ENCODE measurements at places on chromosomes 5 and 9.

DNA sequence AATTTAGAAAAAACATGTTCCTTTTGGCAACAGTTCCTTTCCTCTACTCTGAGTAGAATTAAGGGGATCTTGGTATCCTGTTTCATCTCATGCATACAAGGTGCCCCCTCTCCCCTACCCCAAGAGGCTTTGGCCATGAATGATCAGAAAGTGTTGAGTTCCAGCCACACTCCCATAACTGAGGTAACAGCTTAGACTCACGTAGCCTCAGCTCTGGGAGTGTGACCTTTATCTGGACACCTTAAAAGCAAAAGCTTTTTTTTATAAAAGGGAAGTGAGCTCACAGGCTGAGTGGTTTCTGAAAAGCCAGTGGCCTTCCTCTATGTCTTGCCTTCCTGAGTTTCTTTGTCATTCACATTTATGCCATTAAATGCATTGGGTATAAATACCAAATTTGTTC is 900 bp upstream of the HAVCR2 start:
- no peak for DNase-seq

DNA sequence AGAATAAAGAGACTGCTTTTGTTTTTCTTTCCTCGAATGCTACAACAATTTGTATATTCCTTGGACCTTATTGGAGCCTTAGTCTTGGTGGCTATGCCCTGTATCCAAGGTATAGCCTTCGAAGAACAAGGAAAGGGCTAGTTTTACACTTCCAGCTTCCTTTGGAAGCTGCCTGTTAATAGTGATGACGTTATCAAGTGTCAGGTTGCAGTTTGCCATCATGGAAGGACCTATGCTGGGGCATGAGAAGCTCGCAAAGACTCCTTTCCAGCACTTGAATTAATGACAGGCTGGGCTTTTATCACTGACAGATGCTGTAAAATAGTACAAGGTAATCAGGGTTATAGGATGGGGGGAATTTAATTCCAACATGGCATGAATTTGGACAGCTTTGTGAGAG is 157.9 kb downstream of the KDM4C start:
- no peak for DNase-seq

GRCh38 chr9:34983209-34983608 is 6.3 kb upstream of the DNAJB5 start:
- no peak for DNase-seq

- no peak for DNase-seq
These were observed 303.0 kb upstream of the PDE4D start for GRCh38 chr5:60196385-60197113.

DNA sequence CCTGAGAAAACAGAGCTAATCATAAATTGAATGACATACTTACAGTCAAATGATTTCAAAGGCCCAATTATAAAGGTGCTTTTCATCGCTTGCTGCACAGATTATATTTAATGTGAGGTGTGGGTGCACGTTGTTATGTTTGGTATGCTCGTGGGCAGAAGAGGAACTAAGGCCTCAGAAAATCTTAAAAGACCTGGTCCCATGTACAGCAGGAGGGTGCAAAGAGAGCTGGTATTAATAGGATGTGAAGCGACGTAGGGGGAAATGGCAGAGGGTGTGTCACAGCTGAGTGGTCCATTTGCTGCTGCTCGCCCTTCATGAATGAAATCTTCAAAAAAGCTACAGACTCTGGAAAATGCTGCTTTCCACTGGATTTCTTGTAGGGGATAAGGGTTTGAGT is 40.5 kb upstream of the IFNK start:
- no peak for DNase-seq

DNA sequence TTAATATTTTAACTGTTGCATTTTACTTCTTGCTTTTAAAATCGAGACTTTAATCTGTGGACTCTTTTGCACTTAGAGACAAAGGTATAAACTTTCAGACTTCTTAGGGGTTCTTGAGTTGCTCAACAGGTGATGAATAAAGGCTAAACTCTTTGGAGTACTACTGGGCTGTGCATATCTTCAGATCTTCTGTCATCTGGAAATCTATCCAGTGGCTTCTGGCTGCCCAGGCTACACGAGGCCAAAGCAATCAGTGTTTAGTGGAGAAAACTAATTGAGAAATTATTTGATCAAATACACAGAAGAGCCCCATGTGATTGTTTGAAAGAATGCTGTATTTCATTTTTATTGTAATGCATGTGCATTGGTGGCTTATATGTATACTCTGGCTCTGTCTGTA is 146.1 kb downstream of the PBX3 start:
- no peak for DNase-seq

DNA sequence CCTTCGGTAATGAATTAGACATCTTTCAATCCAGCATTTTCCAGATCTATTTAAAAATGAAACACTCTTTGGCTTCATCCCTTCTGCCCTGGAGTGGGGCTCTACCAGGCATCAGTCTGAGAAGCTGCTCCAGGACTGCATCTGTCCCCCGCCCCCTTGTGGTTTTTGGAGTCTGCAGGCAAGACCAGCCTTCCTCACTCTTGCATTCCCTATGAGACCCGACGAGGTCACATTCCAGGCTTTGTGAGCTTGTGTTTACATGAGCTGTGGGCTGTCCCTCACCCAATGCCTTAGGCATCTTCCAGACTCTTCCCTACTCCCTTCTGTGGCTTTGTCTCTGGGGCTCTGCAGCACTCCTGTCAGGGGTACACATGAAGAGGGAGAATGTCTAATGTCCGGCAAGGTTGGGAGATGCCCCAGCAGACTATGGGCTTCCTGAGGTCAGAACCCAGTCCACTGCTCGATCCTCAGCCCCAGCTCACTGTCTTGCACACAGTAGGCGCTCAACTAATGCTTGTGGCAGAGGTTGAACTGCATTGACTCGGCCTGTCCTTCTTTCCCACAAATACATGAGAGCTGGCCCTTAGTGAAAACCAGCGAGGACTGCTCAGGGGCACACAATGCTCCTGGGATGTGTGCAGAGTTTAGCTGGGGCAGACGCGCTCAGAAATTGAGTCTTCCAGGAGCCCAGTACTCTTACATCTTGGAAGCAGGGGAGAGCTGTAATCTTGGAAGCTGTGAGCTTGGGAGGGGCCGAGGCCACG is 11.7 kb upstream of the GADD45G start:
- DNase-seq = no peak

GRCh38 chr9:98909935-98910334 is 33.8 kb upstream of the COL15A1 start:
- DNase-seq = no peak

- no peak for DNase-seq
These were observed 202.3 kb downstream of the LRRC70 start for GRCh38 chr5:62780888-62781287.

DNA sequence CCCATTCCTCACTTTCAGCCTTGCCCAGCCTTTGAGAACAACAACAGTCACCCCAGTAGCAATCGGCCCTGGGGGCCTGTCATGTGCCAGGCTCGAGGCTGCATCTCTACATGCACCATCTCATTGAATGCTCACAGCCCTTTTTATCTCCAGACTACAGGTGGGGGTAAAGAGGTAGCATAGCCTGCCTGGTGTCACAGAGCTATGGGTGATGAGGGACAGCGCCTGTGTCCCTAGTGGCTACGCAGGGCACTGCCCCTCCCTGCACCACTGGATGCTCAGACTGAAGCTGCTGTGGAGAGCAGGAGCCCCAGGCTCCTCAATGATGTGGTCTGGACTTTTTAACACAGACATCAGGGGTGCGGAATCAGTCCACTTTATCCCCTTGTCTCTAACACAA is 2.8 kb downstream of the CAMK2A start:
- DNase-seq = no peak

DNA sequence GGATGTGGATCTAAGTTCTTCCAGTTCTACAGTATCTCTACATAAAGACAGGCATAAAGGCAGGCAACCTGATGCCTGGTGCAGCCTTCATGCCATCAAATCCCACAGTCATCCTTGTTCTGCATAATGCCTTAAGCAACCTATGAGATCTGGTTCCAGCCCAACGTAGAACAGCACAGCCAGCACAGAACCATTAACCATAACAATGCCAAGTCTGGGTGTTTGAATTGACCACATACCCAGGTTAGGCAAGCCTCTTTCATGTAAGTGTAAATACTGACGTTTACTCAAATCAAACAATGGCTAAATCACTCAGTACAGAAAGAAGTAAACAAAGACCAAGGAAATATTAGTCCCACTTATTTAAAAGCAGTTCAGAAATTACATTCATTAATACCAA is 195.0 kb downstream of the ADAMTSL1 start:
- no peak for DNase-seq

DNA sequence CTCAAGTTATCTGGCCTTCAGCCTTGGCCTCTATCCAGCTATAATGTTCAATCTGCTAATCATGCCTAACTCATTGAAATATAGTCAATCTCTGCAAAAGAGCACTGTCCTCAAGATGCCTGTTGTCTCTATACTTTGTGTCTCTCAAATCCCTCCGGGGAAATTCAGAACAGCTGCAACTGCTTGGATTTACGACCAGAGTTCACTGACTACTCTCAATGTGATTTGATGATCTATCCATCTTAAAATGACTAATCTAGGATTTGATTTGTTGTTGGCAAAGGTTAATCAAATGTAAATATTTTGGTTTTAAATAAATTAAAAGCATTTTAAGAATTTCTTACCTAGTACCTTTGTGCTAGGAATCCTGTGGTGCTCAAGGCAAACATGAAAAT is 40.9 kb downstream of the SVEP1 start:
- DNase-seq = no peak

GRCh38 chr5:18397371-18397770 is 763.1 kb downstream of the TAF11L14 start:
- DNase-seq = no peak

DNA sequence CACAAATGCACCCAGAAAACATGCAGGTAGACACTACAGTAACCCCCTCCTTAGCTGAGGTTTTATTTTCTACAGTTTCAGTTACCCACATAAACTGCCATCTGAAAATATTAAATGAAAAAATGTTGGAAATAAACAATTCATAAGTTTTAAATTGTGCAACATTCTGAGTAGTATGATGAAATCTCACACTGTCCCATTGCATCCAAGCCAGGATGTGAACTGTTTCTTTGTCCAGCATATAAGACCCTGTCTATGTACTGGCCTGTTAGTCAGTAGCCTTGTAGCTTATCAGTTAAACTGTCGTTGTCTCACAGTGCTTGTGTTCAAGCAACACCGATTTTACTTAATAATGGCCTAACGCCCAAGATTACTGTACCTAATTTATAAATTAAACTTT is 630.5 kb downstream of the ANXA1 start:
- DNase-seq = no peak

- no peak for DNase-seq
These were observed 2.0 kb downstream of the ANAPC2 start for GRCh38 chr9:137186385-137186784.

DNA sequence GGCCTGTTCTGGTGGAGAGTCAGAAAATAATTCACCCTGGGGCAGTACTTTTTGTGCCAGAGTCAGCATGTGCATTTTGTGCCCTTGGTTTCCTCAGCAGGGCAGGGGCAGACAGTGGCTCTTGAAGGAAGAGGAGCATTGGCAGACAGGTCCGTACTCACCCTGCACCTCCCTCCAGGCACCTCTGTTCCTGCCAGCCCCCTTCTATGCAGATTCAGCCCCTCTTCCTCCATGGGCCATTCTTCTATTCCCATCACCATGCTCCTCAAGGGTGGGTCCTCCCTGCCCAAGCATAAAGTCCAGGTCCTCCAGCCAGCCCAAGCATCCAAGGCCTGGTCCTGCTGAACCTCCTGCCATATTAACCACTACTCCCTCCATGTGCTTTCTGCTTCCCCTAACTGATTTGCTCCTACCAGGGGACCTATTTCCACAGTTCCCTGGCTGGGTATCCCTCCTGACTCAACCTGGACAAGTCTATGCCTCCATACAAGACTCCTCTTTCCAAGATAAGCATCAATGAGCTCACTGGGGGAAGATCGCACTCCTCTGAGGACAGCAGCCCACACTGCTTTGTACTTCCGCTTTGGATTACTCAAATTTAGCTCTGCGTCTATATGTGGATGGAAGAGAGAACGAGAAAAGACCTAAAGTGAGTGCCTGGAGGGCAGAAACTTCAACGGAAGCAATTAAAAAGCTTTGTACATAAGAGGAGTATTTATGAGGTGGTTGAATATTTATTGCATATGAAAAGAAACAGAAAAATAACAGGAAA is 9.3 kb upstream of the ACSL6 start:
- DNase-seq = no peak

DNA sequence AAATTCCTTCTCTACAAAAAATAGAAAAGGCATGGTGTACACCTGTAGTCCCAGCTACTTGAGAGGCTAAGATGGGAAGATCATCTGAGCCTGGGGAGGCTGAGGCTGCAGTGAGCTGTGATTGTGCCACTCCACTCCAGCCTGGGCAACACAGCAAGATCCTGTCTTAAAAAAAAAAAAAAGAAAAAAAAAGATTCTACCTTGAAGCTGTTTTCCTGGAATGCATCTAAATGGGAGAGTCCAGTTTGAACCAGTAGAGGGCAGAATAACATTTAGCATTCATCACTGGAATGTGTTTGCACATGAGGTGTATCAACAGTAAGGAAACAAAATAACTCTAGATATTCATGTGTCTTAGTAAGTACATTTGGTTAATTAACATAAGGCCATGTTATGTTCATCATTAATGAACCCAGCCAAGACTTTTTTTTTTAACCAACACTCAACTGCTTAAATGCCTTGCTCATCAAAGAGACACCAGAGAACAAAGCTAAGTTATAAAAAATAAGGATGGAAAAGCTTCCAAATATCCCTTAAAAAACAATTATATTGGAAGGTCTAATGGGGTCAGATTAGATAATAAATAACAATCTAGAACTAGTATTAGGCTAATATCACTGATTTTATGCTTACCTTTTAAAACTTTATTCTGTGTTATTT is 16.1 kb downstream of the IFNE start:
- DNase-seq = no peak

DNA sequence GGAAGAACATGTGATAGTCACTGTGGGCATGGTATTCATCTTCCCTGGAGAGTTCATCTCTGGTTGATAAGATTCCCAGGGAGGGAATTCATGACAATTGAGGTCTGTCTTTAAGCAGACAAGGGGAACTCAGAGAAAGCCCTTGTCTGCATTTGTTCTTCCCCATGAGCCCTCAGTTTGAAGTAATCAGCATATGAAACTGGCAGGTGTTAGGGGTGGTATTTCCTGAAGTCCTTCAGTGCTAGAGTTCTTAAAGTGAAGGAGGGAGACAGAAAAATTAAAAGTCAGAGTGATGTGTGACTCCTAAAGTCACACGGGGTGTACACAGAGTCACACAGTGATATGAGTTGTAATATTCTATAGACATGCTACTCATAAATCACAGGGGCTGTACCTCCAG is 60.6 kb upstream of the SYK start:
- DNase-seq = no peak

DNA sequence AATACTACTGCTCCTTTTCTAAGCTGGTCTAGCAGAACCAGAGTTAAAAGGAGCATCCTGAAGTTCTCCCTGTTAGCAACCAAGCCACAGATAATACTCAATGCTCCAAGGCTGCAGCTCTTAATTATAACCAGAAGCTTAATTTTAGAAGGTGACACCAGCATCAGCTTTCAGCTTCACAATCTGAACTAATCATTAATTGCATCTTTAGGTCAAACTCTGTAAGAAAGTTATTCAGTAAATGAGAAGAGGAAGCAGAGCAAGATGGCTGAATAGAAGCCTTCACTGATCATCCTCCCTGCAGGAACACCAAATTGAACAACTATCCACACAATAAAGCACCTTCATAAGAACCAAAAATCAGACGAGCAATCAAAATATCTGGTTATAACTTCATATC is 38.5 kb downstream of the APBA1 start:
- no peak for DNase-seq

Data from T-helper 17 cell (primary cell).